ENCODE measurements at places on chromosomes 4 and X.

- peak; percentile 29 for DNase-seq
These were observed 69.2 kb downstream of the FBXO8 start for GRCh38 chr4:174214101-174214878.

DNA sequence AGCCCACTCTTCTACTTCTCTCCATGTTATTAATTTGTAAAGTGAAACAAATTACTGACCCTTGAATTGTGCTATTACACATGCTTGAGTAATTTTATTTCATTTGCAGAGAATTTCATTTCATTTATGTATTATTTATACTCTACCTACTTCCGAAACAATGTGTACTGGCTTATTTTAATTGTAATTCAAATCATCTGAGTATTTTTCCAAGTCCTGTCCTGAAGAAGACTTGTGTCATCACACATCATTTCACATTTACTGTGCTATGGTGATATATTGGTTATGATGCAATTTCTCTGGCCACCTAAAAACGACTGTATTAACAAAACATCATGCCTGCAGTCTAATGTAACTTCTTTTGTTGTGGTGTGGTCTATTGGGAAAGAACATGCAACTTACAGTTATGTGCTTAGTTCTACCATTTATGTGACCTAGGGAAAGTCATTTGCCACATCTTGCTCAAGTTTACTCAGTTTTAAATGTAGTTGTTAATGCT lies 384.5 kb downstream of the RPA4 start:
- DNase-seq: no peak

GRCh38 chr4:655464-656151 lies 18.5 kb downstream of the ATP5ME start:
- no peak for DNase-seq

DNA sequence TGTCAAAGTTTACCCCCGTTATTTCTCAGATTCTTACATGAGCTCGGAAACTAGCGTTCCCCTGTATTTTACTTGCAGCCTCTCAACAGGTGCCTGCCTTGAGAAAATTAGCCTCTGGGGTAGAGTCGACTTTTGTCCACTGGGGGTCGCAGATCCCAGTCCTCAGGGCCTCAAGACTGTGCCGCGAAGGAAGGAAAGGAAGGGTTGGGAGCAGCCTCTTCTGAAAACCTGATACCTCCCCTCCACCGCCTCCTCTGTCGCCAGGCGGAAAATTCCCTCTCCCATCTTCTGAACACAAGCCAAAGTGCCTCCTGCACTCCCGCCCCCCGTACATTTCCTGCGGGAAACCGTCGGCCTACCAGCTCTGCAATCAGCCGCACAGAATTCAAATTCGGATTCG lies 44.4 kb upstream of the TMSB15B start:
- DNase-seq: peak; percentile 49

GRCh38 chr4:99102634-99103033 lies 14.0 kb upstream of the ADH5 start:
- DNase-seq: no peak

DNA sequence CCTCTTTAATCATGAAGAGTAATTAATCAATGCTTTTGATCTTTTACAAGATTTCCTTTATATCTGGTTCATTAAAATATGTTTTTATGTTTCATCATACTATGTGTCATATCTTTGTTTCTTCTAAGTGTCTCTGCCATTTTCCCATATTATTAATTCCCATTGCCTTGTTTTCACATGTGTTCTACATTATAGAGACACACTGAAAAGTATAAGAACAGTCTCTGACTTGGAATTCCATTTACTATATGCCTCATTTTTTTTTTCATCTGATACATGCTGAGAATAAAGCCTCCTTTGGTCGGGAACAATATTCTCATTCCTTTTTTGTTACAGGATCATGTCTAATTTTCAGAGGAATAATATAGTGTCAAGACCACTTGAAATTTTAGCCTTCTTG lies 4.3 kb downstream of the BANK1 start:
- no peak for DNase-seq

DNA sequence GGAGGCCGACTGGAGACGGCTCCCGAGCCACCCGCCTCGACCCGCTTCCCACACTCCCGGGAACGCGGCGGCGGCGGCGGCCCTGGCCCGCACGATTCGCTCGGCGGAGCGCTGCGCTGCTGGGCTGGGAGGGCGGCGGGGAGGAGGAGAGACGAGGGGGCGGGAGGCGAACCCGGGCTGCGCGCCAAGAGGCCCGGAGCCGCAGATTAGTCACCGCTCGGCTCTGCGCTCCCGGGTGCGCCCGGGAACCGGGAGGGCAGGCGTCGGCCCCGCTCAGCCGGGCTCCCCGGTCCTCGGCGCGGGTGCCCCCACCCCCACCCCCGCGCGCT lies 11.2 kb upstream of the BCOR start:
- no peak for DNase-seq

DNA sequence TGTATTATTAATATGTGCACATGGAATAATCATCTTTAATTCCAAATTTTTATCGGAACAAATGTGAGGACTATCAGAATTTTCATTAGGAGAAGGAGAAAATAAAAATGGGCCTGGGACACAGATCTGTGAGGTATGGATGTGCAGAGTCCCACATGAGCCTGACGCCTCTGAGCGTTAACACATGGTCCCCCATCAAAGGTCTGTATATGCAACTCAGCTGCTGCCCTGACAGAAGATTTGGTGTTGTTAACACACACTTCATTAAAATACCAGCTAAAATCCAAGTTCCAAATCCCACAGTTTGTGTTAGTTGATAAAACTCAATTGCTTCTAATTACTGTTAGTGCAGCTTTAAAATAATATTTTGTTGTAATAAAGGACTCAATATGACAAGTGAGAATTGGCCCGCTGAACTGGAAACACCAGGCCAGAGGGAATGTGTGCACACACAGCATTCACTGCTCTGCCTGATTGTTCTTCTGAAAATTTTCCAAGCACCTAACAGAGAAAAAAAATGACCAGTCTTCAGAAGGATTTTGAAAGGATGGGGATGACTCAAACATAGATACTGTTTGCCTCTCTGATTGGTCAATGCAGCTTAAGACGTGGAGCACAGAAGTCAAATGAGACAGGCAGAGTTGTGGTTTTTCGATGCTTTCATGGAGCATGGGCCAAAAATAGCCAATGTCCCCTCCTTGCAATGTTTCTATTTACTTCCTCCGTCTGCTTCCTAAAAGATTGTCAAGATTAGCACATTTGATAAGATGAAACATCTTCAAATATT lies 266.6 kb downstream of the NKX6-1 start:
- no peak for DNase-seq

DNA sequence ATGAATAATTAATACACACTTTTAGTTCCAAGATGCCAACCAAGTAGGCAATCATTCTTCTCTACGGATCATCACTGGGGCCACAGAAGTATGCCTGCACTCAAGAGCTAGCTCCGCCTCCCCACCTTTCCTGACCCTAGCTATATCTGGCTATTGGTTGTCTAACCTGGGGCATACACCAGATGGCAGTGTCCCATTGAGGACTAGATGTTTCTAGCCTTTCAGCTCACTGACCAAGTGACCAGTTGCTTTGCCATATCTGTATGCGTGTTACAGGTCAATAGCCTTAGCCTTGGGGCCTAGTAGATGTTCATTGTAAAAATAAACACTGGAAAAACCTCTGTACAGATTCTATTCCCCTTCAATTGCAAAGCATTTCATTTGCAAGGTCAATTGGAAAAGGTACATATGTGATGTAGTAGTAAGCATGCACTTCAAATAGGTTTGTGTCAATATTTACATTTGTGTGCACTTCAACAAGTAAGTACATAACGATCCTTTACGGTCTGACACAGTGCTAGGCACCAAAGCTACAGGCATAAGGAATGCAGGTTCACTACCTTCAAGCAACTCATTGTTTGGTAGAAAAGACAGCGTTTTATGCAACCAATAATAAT lies 521.7 kb downstream of the PPARGC1A start:
- DNase-seq: no peak

GRCh38 chrX:67426946-67427345 lies 116.9 kb upstream of the AR start:
- no peak for DNase-seq

GRCh38 chr4:7802093-7802726 lies 137.5 kb downstream of the AFAP1 start:
- peak; percentile 85 for DNase-seq

DNA sequence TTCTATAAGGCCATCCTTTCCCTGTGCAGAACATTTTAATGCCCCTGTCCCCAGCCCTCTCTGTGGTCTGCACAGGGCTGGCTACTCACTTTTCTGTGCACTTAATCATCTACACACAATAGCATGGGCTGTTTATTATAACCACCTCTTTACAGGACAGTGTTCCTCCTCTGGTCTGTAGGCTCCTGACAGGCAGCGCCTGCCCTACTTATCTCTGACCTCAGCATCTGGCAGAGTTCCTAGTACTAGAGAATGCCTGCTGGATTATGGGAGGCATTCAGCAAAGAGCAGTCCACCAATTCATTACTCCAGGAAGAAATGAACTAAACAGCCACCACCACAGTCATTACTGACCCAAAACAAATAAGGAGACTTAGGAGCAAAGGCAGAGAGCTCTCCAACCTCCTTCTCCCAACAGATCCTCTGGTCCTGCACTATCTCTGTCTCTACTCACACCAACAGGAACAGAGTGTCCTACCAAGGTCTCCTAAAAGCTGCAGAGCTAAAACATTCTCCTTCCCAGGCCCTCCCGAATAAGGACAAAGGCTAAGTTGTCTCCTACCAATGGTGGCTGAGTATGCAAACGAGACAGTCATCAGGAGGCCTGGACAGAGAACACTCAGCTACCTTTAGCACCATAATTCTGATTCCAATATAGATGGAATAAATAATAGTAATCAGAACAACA lies 279.2 kb downstream of the QDPR start:
- no peak for DNase-seq

DNA sequence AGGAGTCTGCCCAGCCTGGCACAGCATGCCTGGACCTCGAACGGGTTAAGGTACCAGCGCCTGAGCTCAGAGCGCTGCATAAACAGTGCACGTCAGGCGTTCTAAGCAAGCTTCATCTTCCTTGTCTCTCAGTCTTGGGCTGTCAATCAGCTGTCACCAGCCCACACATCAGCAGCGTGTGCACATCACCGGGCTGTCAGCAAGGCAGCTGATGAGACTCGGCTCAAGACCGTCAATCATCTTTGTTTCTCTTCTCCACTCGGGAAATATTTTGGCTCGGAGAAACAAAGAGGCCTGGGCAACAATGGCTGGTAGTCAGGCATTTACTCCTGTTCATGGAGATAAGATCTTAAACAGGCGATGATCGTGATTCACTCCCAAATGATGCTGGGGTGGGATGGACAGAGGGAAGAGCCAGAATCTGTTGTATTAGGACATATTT lies 141.3 kb downstream of the LDB2 start:
- DNase-seq: no peak
